Activated T-cell treated with anti-CD3 and anti-CD28 coated beads, Interleukin-2, amount 50 U/mL, for 72 hours (primary cell): ENCODE measurements at places on chromosomes 11 and 22. TPM values are rescaled to one million over a fixed set of nuclear protein-coding genes. Genes with fewer than 3 reads are reported as not detected.

PNPLA2 gene
- 64.5 TPM for total RNA-seq

PRR33 gene
- total RNA-seq, result not detected

FGF4 gene
- total RNA-seq, result not detected

GRCh38 chr22:33018232-33018864 is 39.8 kb downstream of the SYN3 start:
- peak; percentile 53 for DNase-seq

GRCh38 chr11:45919806-45920530 is 2.3 kb upstream of the PEX16 start:
- peak; percentile 0 for DNase-seq

- no peak for DNase-seq
Observed at GRCh38 chr22:44721213-44721612, 19.2 kb downstream of the PRR5 start.
